ENCODE measurements at places on chromosomes 11 and 22.
A peak's percentile ranks its signal among the peaks of the same experiment; 100 is the strongest.

- no peak for DNase-seq
These were observed 171.5 kb downstream of the SBF2 start for GRCh38 chr11:10122326-10123197.

GRCh38 chr11:62543680-62544444 lies 2.7 kb downstream of the AHNAK start:
- DNase-seq: no peak

DNA sequence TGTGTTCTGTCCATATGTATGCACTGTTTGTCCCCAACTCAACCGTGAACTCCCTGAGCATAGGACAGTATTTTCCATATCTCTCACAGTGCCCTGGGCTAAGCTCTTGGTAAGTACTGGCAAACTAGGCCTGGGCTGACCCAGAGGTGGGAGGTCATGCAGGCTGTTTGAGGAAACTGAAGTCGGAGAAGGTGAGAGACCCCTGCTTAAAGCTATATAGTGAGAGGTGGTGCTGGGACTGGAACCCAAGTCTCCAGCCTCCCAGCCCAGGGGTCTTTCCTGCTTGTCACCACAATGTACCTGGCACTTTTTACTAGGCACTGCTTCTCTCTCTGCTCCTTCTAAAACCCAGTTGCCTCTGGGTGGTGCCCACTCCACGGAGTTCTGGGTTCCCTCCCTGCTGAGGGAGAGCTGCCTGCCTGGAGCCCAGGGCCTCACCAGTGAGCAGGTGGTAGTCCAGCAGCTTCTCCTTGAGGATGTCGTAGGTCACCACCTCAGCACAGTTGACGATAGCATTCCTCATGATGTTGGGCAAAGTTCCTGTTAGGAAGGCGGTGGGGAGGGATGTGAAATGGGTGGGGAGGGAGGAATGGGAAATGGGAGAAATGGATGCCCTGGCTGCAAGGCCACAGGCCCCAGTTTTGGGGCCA lies 4.7 kb downstream of the UCP3 start:
- DNase-seq: no peak

DNA sequence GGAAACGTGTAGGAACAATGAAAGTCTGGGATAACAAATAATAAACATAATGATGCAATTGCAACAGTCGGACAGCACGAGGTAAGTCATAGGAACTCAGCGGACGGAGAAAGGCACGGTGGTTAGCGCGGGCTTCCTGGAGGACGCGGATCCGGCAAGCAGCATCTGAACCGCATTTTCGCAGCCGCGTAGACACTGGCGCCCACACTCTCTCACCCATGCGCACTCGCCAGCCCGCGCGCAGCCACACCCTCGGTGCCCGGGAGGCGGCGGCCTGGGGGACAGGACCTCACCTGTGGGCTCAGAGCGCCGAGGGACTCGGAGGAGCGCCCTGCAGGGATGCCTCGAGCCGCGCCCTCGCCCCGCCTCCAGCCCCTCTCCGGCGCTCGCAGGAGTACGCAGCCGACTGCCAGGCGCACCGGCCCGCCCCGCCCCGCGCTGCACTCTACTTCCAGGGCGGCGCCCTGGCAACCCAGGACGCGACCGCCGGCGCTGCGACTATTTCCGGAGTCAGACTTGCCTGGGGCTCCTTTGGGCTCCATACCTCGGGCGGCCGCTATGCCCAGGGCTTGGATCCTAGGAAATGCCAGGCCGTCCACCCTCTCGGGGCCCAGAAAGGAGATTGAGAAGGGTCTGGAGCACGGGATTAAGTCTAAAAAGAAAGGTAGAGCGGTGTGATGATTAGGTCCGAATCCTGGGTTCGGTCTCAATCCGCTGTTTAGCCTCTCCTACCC lies at the start of gene TTLL1:
Gene TTLL1 (minus strand): TSS at position 408 of the 734 bp plus-strand sequence. CDS start 13,805 bp downstream, outside the sequence.
- peak; percentile 84 for DNase-seq

GRCh38 chr11:134142536-134142935 lies 73.7 kb downstream of the JAM3 start:
- DNase-seq: no peak

DNA sequence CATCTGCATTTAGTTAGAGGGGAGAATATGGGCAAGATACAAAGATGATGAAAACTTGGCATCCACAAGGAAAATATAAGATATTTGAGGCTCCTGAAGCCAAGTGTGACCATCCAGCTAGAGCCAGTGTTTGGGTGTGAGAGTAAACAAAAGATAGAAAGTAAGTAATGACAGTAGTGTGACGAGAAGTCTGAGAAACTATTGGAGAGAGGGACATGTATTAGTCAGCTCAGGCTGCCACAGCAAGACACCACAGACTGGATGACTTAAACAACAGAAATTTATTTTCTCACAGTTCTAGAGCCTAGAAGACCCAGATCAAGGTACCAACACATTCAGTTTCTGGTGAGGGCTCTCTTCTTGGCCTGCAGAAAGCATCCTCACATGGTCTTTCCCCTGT lies 6.4 kb upstream of the CCKBR start:
- DNase-seq: no peak

GRCh38 chr11:117639601-117640000 lies 157.4 kb downstream of the DSCAML1 start:
- DNase-seq: no peak

DNA sequence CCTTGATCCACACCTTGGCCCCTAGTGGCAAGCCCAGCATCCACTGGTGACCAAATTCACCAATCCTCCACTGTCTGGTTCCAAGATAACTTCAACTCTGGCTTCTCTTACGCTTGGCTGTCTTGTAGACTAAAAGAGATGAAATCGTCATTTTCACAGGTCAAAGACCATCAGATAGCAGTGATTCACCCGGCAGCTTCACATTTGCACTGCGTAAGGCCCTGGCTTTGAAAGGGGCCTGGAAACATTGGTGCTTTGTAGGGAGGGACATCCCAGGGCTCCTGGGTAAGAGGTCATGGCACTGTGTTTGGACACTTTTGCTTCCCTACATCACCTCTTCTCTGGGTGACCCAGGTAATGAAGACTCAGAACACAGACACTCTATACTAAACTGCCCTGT lies 30.1 kb upstream of the FADD start:
- DNase-seq: no peak

- DNase-seq: no peak
These were observed 52.1 kb downstream of the NTM start for GRCh38 chr11:131422496-131422895.

- DNase-seq: no peak
These were observed 12.1 kb downstream of the DENND5A start for GRCh38 chr11:9253086-9253485.

- DNase-seq: no peak
These were observed 50.4 kb upstream of the ARHGAP20 start for GRCh38 chr11:110762590-110762989.

GRCh38 chr11:29780756-29781155 lies 236.1 kb downstream of the KCNA4 start:
- no peak for DNase-seq

DNA sequence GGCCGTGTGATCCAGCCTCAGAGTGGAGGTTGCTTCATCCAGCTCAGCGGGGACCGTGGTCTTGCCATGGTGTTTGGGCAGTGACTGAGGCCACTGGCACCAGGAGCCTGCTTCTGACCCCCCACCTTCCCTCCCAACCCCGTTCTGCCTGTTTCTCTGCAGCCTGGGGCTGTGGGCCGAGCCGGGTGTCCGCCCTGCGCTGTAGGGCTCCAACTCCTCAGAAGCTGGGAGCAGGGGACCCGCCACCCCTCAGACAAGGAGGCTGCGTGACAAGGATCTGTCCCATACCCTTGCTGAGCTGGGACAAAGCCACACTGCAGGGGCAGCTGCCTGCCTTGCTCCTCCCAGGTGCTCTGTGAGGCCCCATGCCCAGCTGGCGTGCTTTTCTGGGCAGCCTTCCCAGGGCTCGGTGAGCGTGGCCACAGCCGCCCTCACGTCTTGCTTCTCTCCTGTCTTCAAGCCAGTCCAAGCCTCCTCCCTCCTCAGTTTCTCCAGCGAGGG lies 11.7 kb upstream of the ARFGAP3 start:
- DNase-seq: no peak

GRCh38 chr11:76560219-76560618 lies 110.3 kb downstream of the LRRC32 start:
- DNase-seq: peak; percentile 23

DNA sequence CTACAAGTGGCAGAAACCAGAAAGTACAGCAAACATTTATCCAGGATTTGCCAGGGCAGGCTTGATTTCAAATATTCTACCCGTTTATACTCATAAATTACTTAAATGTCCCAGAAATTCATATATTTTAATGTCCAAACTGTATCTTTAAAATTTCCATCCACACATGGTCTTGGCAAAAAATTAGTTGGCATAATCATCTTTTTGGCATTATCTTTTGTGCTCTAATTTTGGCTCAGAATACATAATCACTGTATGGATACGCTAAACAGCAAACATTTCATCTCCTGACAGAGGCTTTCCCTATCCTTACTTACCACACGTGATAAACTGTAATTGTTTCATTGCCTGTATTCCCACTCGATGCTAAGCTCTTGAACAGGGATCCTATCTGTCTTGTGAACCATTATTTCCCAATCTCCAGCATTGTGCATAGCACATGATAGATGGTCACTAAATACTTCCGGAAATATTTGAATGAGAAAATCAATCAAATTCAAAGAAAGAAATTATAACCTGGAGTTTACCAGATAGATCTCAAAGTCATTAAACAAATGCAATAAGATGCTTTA lies 64.2 kb downstream of the CADM1 start:
- DNase-seq: no peak

DNA sequence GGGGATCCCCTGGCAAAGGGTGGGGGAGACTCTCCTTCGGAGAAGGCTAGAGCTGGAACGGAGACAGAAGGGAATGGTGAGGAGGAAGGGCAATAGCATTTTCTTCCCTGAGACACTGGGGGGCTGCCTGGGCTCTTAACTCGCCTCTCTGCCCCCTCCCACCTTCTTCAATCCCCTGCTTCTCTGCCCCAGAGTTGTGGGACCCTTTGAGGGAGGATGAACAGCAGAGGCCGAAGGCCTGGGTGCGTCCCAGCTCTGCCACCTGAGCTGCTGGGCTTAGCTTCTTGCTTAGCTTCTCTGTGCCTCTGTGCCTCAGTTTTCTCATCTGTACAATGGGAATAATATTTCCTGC lies 72.4 kb downstream of the RTL6 start:
- no peak for DNase-seq

DNA sequence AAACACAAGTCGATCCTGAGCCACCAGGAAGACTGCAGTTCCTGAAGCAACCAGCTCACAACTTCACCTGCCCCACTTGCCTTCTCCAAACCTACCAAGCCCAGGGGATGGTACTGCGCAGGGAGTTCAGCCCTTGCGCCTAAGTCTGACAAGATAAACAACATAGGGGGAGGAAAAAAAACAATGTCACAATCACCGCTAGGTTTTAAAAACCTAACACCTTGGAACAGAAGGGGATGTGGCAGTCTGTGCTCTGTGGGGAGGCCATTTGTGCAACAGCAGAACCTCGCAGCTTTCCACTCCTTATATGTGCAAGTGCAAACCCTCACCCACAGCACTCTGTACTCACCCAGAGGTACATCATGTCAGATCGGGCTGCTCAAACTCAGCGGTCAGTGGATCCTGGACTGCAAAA lies 134.2 kb downstream of the RBFOX2 start:
- DNase-seq: no peak

- DNase-seq: no peak
These were observed 674.1 kb downstream of the OPCML start for GRCh38 chr11:132858223-132858622.

- DNase-seq: no peak
These were observed 83.2 kb upstream of the EED start for GRCh38 chr11:86161336-86161735.

- DNase-seq: no peak
These were observed 657.5 kb downstream of the FAM181B start for GRCh38 chr11:82076126-82076525.

DNA sequence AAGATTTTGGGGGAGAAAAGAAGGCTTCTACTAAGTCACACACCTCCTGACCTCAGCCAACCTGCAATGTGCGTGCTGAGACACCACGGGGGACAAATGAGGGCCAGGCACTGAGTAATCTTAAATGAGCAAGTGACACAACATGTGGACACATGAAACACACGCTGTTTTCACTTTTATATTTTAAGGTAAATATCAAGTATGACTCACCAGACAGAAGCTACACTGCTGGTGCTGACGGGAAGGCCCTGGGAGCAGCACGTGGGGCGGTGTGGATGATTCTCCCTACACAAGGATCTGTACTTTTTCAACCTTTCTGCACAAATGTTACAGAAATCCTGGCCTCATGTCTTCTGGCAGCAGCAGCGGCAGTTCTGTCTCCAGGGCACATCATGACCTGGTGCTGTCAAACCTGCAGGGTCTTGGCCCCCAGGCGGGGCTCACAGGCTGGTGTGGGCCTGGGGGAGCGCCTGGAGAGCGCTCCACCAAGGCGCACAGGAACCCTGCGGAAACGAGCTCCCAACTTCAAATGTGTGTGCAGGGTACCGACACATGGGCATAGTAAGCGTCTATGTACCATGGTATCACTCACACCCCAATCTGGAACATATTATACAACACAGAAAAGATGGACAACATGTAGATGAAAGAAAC lies 61.7 kb downstream of the DGCR2 start:
- no peak for DNase-seq

- no peak for DNase-seq
These were observed 3.1 kb downstream of the EIF3M start for GRCh38 chr11:32586576-32587190.

DNA sequence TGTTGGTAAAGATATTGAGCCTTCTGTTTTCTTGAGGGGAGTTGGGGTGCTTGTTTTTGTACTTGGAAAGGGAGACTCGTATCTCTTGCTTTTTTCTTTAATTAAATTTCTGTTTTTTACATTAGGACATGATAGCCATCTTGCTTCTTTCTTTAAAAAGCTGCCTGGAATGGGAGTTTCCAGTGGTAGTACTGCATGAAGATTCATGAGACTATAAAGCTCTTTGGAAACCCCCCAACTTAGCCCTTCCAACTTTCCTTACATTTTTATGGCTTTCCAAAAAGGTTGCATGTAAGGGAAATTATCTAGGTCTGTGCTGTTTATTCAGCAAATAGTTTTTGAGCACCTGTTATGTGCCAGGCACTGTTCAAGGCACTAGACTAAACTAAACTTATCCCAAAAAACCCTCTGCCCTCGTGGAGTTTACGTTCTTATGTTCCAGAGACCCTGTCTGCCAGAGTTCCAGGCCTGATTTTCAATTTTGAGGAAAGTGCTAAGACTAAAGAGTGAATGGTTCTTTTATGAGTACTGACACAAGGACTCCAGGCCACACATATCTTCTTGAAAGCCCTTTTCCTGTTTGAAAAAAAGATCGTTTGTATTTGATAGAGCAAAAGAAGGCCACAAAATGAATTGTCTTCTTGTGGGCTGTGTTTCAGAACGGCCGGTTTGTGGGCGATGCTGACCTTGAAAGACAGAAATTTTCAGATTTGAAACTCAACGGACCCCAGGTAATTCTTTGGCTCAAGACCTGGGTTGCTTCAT lies 31.9 kb downstream of the CTNND1 start:
- DNase-seq: no peak

GRCh38 chr11:16596231-16596630 lies 142.2 kb upstream of the C11orf58 start:
- no peak for DNase-seq

DNA sequence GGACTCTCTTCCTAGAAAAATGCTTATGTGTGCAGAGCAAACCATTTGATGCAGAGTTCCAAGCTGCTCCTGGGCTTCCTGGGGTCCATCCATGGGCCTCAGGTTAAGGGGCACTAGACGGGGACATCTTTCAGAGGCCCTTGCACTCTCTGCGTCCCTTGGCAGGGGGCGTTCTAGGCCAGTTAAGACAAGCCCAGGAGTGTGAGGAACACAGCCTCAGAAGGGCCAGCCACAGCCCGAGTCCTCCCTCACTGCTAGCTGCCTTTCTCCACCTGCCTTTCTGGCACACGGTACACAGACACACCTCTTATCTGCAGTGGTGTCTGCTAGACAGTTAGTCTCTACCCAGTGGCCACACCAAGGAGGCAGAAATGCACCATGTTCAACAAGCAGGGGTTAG lies 18.0 kb upstream of the BID start:
- DNase-seq: no peak

All from stimulated activated CD4-positive, alpha-beta T cell treated with anti-CD3 and anti-CD28 coated beads, Interleukin-4, amount 100 ng/mL, for 4 hours (primary cell).